ENCODE measurements at places on chromosomes 16 and 17. TPM values are rescaled to one million over a fixed set of nuclear protein-coding genes. Genes with fewer than 3 reads are reported as not detected.

The SRCIN1 gene
- not detected for total RNA-seq

The SOST gene
- total RNA-seq: not detected

The CDC27 gene
- total RNA-seq: 70.2 TPM

The C16orf46 gene
- total RNA-seq: 0.34 TPM

The TEX19 gene
- total RNA-seq: under 0.01 TPM

The ENPP7 gene
- not detected for total RNA-seq

The PLLP gene
- 0.16 TPM for total RNA-seq

The CD300E gene
- not detected for total RNA-seq

The ATP2A1 gene
- 0.16 TPM for total RNA-seq

The CACNG4 gene
- not detected for total RNA-seq

The ZACN gene
- total RNA-seq: under 0.01 TPM

The CA4 gene
- not detected for total RNA-seq

The MPV17L gene
- total RNA-seq: 0.47 TPM

The SLC13A2 gene
- total RNA-seq: not detected

The MEIOC gene
- total RNA-seq: not detected

The ACSM3 gene
- total RNA-seq: 0.69 TPM

The SECTM1 gene
- 20.2 TPM for total RNA-seq

The MT1M gene
- 3.9 TPM for total RNA-seq

The HID1 gene
- 0.16 TPM for total RNA-seq

The LPO gene
- not detected for total RNA-seq

The RSKR gene
- total RNA-seq: 2.0 TPM

The ADAM11 gene
- total RNA-seq: 0.32 TPM

Measured in bronchial smooth muscle cell (primary cell).